ENCODE measurements at places on chromosomes 2 and 18.

GRCh38 chr2:200435379-200435778 is 74.5 kb downstream of the KCTD18 start:
- DNase-seq = no peak

GRCh38 chr2:64036034-64036705 is 16.9 kb upstream of the VPS54 start:
- no peak for DNase-seq

GRCh38 chr18:43049021-43049420 is 66.5 kb downstream of the RIT2 start:
- DNase-seq = no peak

GRCh38 chr2:233185330-233185729 is 66.1 kb upstream of the ATG16L1 start:
- DNase-seq = no peak

DNA sequence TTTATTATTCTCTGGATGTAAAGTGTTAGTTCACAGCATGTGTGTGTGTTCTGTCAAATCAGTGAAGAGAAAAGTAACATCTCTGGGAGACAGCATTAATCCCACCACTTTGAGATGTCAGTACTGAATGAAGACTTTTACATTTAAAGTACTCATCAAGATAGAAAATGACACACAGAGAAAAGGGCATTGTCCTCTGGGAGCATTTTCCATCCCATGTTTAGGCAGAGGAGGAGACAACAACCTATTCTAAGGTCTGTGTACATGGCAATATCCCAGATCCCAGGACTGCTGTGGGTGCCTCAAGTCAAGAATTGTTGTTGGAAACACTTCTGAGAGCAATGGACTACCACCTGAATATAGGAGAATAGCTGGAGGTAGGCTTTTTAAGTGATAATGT is 201.5 kb downstream of the PPP1R1C start:
- DNase-seq = no peak

DNA sequence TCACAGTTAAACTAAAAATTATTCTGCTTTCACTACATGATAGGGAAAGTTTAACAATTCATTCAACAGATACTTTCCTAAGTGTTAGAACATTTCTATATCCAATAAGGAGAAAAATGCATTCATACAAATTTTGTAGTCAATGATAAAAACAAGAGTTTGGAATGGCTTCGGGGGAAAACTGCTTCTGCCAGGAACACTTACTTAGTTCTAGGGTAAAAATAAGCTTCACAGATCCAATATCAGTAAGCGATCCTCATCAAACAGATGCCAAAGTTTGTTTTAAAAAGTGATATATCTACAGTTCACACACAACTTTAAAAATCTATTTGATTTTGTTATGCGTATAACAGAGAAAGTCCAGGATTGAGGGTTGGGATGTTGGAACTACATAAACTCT is 199.7 kb downstream of the LRRTM4 start:
- no peak for DNase-seq

- DNase-seq = no peak
These were observed 182.4 kb downstream of the ALPK2 start for GRCh38 chr18:58446391-58447060.

DNA sequence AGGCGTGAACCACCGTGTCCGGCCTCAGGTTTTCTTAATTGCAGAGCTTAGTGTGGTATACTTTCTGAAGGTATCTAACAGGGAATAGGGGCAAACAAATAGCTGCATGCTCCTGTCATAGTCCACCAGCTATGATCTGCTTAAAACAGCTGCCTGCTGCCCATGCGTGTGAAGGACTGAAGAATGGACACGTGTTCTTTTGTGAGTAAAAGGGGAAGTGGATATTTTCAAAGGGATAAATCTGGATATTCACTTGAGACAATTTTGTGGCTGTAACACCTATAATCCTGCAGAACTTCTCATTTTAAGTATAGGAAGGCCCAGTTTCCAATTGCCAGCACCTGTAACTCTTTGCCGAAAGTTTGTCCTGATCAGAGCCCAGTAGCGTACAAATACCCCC is 44.7 kb downstream of the TRPM8 start:
- DNase-seq = no peak

- no peak for DNase-seq
These were observed 11.0 kb downstream of the NFATC1 start for GRCh38 chr18:79406708-79407107.

DNA sequence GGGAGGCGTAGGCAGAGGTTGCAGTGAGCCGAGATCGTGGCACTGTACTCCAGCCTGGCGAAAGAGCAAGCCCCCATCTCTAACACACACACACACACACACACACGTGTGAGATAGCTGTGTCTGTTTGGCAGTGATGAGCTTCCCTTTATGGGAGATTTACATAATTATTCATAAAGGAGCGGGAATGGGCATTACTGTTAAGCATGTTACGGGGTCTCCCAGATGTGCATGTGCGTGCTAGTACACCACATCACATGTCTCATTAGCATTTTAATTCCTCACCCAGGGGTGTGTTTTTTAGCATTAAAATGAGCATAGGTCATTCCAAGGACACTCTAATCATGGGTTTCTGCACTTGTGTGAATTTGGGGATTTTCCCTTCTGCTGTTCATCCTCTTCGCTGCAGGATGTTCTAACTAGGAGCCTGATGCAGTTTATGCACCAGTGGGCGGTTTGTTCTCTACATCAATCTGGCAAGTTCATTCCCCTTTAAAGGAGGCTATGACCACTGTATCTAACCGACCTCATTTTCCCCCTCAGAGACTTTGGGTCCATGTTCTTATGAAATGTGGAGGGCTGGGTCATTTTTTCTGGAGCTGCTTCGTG is 1.0 kb upstream of the FAM178B start:
- no peak for DNase-seq

- peak; percentile 49 for DNase-seq
These were observed 1.1 kb downstream of the MAP3K20 start for GRCh38 chr2:173076581-173077345.

GRCh38 chr2:196249860-196250259 is 78.5 kb upstream of the STK17B start:
- DNase-seq = no peak

- DNase-seq = no peak
These were observed 4.3 kb downstream of the MCEE start for GRCh38 chr2:71125506-71126294.

- no peak for DNase-seq
These were observed 332 bp upstream of the PDCD1 start for GRCh38 chr2:241859017-241859435.

GRCh38 chr2:11903085-11903606 is 156.7 kb downstream of the LPIN1 start:
- no peak for DNase-seq

GRCh38 chr2:73611193-73611592 is 31.0 kb downstream of the NAT8 start:
- no peak for DNase-seq

DNA sequence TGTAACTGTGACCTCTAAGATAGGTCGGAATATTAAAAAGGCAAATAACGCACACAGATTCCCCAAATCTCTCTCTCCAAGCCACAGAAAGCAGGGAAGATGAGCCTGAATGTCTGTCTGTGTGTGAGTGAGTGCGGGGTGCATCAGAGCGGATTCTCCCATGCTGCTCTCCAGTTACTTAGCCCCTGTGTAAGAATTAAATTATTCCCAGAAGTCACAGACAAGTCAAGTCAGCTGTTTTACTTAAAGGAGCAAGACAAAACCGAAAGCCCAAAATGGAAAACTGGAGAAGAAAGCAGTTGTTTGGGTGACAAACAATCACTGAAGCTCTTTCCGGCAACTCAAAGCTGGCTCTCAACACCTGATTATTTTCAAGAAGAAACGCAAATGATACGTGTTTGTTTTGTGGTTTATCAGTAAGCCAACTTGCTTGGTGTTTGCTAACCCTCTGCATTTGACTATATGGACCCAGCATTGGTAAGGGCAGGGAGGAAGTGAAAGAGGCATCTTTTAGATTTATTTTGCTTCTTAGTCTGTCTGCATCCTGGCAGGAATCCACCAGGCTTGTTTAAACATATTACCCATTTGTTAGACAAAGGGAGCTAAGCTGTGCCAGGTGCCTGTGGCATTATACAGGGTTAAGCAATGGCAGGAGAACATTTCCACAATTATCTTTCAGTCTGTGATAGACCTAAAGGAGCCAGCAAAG is 121.5 kb upstream of the CREB1 start:
- DNase-seq = no peak

DNA sequence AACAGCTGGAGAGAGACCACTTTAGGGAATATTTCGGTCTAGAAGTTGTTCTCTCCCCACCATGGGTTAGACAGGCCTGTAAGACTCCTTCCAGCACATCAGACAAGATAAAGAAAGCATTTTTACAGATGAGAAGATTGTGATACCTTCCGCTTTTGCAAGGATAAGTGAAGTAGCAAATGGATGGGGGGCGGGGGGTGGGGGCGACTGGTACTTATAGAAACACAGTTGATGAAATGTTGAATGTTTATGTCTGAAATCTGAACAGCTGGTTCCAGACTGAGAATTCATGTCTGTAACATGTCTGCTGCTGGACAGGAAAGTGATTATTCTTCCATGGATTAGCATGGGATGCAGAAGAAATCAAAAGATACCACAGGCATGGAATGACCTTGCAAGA is 90.5 kb upstream of the FN1 start:
- DNase-seq = no peak

GRCh38 chr18:72993250-72993649 is 125.5 kb upstream of the NETO1 start:
- no peak for DNase-seq

DNA sequence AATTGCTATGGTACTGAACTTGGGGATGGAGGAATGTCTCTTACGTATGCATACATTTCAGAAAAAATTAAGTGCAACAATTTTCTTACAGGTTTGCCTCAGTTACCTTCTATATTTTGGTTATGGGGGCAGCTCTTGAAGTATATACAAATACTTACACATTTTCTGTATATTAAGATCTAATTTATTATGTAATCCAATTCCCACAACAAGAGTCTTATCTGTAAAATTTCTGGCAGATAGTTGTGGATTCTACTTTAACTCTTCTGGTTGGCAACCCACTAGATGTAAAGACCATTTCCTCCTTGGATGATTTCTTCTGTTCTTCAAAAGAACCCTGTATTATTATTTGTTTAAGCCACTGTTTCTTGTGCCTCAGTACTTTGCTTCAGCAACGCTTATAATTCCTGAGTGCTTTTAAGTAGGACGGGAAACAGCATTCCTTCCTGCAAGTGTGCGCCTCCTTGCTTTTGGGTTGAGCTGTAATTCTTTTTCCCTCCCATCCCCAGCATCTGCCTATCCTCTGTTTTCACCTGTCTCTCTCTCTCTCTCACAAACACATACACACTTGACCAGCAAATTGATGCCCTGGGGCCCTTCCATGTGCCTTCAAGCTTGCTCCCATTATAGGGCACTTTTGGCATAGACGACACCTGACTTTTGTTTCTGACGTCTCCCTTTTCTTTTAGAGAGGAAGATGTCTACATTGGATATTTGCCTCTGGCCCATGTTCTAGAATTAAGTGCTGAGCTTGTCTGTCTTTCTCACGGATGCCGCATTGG is 61.4 kb downstream of the ACSL3 start:
- no peak for DNase-seq

- no peak for DNase-seq
These were observed 148.3 kb downstream of the PLCL1 start for GRCh38 chr2:197952540-197953202.

DNA sequence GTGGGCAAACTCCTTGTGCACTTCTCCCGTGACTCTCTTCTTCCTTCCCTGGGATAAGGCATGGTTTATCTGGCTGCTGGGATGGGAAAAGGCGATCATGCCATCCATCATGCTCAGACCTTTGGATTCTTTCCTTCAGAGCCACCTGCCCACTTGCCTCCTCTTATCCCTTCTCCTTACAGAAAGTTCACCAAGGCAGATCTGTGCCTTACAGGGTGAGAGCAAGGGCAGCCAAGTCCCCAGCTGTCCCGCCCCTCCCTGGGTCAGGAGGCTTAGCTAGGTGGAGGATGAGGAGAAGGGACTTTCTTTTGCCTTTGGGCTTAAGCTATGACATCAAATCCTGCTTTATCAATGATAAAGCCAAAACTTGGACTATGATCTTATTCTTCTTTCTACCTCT is 47.6 kb downstream of the KCNE4 start:
- no peak for DNase-seq

GRCh38 chr18:59927246-59927825 is 27.5 kb downstream of the PMAIP1 start:
- DNase-seq = no peak

DNA sequence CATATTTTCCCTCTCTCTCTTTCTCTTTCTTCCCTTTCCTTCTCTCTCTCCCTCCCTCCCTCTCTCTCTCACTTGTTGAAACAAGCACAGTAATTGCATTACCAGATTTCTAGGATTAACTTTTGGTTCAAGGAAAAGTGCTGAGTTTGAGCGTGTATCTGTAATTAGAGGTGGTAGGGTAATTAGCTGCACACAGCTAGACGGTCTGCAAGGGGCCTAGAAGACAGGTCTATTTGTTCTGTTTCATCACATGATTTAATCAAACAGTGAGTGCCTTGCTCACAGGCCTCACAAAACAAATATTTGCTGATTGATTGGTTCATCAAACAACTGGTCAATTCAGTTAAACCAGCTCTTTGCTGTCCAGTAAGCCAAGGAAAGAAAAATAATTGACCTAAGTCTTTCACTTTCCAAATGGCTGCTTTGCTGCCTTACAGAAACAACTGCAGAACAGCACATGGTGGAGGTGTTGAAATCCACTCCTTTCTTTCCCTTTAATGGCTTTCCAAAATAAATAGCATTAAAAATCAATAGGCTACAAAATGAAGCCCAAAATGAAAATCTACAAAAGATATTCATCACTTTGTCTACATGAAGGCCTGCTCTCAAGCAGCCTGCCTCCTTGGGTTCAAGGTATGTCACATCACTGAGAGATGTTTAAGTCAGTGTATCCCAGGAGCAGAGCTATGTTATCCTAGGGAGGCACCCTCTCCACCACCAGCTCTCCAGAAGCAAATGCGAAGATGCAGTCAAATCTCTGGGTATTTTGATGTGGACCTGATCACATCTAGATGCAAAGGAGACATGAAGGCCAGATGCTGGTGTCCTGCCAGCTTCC is 264.4 kb upstream of the SIX2 start:
- no peak for DNase-seq

DNA sequence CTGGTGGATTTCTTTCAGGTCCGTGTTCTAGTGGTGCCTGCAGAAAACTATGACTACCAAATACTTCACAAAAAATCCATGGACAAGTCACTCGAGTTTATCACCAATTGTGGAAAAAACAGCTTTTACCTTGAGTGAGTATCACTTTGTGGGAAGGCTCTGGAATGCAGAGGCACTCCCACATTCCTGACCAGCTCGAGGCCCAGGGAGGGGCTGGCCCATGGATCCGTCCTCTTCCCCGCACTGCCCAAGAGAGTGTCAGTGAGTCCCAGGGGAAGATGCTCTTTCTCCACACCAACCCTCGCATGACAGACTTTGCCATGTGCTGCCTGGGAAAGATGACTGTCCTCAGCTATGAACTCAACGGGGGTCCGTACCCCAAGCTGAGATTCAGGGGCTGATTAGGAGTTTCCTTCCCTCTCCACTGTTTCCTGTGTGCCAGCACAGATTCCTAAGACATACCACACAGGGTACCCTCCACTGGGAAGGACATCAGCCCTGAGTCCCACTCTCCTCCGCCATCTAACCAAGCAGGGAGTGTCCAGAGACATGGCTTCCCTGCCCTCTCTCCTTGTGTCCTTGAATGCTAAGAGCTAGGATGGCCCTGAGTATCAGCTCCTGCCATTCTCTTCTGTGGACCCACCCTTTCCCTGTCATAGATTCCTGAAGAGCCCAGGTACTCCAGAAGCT is 155.9 kb downstream of the LAMA3 start:
- no peak for DNase-seq
